ENCODE measurements at places on chromosomes 1 and 21.

GRCh38 chr21:28356422-28356821 lies 636.3 kb downstream of the LTN1 start:
- DNase-seq = no peak

GRCh38 chr1:58249737-58250586 lies 296.6 kb downstream of the OMA1 start:
- DNase-seq = no peak

GRCh38 chr1:37325010-37325409 lies 149.4 kb upstream of the ZC3H12A start:
- DNase-seq = no peak

DNA sequence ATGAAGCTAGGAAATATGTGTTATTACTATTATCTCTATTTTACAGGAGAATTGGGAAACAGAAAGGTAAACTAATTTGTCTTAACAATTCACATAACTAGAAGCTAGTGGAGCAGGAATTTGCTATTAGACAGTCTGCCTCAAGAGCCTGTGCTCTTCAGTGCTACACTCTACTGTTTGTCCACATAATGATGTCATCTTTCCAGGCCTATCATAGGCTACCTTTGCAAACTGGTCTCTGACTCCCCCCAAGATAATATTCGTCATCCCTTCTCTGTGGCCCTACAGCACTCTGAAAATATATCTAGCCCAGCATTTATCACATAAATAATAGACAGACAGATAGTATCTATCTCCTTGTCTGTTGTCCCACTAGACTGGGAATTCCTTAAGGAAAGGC lies 34.1 kb downstream of the TRIT1 start:
- DNase-seq = no peak

- DNase-seq = no peak
Measured at GRCh38 chr1:91687452-91687851, 186.8 kb downstream of the CDC7 start.

DNA sequence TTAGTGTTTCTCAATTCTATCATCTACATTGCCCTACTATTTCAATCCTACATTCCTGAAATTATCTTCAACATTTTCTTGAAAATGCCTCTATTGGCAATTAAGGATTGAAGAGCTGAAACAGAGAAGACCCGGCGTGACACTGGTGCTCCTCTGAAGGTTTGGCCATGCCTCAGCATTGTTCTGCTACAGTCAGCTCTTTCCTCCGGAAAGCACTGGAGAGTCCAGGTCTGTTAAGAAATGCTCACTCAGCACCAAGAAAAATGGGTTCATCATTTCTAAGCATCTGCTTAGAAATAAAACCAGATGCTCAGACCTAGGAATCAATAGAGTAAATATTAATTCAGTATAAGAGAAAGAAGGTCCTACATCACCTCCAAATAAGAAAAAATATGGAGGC lies 58.8 kb downstream of the WARS2 start:
- no peak for DNase-seq

DNA sequence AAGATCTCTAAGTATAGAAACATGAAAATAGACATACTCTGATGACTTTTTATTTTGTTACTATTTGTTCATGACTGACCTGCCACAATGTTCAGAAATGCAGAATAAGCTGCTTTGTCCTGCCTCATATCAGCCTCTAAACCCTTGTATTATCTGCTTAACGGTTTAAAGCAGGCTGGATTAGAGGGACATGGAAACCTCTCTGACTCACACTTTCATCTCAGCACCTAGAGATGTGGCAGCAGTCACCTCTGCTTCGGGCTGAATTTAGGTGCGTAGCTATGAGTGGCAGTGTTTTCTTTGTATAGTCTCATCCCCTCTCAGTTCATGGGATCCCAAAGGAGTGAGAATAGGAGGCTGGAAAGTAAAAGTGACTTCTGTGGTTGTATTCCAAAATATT lies 255.4 kb downstream of the RGS7 start:
- no peak for DNase-seq

- no peak for DNase-seq
Measured at GRCh38 chr1:117928881-117929342, 509 bp downstream of the GDAP2 start.

- DNase-seq = no peak
Measured at GRCh38 chr1:36160388-36160948, 4.5 kb downstream of the MAP7D1 start.

GRCh38 chr21:28207436-28208173 lies 785.1 kb downstream of the LTN1 start:
- DNase-seq = no peak

- no peak for DNase-seq
Measured at GRCh38 chr1:177281901-177282300, 111.1 kb downstream of the BRINP2 start.

DNA sequence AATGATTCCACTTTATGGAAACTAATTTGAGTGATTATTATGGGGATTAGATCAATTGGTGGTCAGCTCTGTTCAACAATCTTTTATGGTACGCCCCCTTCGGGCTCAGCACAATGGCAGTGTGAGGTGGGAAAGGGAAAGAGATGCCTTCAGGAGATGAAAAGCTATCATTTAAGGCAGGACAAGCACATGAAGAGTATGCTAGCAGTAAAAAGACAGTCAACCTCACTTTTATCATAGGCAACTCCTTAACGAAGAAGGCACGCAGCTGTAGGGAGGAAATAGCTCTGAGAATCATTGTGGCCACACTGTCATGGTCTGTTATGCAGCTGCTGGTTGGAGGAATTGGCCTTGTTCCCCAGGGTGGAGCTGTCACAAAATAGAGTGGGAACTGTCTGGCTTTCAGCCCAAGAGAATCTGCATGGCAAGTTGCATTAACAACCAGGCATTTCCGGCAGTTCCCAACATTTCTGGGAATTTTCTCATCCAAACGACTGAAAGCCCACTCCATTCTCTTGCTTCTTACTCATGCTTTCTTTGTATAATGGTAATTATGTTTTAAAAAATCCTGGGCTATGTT lies 54.4 kb upstream of the BCL10 start:
- DNase-seq = no peak

- DNase-seq = no peak
Measured at GRCh38 chr1:87437663-87438295, 109.1 kb downstream of the LMO4 start.

DNA sequence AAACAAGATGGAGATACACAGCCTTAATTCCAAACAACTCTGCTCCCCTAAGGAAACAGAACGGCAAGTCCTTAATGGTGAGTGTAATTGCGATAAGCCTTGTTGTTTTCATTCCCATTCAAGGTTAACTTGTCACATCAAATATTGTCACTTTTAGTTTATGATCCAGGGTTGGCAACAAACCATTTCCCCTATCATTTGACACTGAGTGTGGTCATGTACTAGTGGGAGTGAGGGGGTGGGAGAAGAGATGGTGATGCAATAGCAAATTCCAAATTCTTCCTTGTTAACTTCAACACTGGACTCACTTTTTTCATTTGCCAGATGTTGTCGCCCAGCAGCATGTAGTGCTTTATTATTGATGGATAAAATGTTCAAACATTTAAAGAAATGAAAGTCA lies 140.4 kb downstream of the ZNF326 start:
- no peak for DNase-seq

DNA sequence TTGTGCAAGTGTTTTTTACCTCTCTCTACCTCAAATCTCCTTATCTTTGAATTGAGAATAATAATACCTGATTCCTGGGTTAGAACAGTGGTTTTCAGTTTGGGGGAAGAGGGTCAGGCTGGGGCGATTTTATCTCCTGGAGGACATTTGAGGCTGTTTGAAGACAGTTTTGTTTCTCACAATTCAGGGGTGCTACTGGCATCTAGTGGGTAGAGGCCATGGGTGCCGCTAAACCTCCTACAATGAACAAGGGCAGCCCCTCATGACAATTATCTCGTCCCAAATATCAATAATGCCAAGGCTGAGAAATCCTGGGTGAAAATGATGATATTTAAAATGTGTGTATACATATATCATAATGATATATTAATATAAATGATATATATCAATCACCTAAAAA lies 139.1 kb upstream of the USH2A start:
- DNase-seq = no peak

GRCh38 chr1:32216566-32216965 lies 5.6 kb downstream of the TMEM234 start:
- no peak for DNase-seq

GRCh38 chr21:34595457-34595856 lies 19.5 kb downstream of the RCAN1 start:
- no peak for DNase-seq

DNA sequence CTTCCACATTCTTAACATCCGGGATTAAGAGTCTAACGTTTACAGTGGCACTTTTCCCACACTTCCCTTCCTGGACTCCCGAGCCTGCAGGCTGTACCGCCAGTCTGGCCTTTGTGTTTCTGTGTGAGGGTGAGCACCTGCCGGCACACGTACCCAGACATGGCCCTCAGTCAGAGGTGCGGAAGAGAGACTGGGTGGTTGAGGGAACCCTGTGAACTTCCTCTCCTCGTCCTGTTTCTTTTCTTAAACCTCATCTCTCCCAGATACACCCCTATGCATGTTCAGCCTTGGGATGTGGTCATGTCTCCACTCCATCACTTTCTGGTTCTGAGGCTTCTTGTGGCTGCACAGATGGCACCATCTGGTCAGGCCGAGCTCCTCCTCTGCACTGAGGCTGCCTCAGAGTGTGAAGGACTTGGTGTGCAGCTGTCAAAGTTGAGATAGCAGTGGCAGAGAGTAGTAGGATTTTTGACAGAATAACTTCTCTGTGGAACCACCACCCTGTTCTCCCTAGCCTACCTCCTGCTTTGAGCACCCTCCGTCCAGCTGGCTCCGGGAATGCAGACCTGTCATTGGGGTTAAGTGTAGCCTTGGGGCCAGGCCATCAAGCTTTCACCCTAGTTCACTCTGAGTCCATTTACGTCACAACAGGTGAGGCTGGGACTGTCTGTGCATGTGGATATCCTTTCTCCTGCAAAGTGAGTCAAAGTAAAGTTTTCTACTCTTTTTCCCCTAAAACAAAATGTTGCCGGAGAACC lies 31.4 kb downstream of the VASH2 start:
- no peak for DNase-seq

DNA sequence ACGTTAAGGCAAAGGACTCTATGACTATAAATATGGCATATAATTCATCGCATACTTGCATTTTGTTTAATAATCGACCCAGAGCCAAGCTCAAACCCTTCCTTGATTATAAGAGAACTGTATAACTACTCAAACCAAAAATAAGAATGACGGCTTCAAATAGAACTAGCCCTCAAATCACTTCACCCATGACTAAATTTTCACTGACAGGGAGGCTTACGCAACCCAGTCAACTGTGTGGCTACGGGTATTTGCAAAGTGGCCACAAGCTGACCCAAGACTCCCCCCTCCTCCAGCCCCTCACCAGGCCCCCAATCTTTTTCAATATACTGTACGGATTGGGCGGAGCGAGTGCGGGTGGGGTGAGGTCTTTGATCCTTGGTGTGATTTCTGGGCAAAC lies 268.3 kb downstream of the ASTN1 start:
- no peak for DNase-seq

GRCh38 chr1:18480315-18481189 lies at the start of gene KLHDC7A:
Gene KLHDC7A, plus strand, starts transcription at chr1:18480930. Its CDS starts 52 bp downstream, at chr1:18480982.
- DNase-seq = no peak

DNA sequence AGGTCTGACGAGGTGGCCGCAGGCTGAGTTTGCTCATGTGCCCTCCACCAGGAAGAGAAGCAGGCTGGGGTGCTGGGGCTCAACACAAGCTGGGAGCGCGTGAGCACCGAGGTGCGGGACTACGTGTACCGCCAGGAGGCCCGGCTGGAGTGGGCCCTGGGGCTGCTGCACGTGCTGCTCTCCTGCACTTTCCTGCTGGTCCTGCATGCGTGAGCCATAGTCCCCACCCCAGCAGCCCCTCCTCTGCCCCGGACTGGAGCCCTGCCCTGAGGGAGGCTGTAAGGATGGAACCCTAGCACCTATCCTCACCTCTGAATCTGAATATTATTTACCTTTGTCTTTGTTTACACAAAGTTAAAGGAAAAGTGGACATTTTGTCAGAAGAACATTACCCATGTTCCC lies 7.8 kb upstream of the ADAM15 start:
- no peak for DNase-seq

- DNase-seq = no peak
Measured at GRCh38 chr1:36834586-36834985, 199.7 kb downstream of the GRIK3 start.

GRCh38 chr1:60402816-60403215 lies 329.2 kb upstream of the C1orf87 start:
- DNase-seq = no peak

DNA sequence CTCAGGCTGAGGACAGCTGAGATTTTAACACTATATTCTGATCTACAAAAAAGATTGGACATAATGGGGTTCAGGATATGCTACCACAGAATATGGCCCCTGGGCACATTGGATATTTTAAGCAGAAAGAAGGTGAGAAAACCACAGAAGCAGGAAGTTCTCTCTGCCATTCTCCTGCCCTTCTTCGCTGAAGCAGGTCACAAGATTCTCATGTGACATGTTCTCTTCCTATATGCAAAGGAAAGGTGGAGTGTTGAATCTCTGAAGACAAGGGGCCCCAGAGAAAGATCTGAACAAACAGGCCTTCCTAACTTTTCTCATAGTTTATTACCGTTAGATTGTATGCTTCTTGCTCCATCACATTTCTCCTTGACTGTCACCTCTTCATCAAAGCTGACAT lies 285.7 kb downstream of the S1PR1 start:
- DNase-seq = no peak

DNA sequence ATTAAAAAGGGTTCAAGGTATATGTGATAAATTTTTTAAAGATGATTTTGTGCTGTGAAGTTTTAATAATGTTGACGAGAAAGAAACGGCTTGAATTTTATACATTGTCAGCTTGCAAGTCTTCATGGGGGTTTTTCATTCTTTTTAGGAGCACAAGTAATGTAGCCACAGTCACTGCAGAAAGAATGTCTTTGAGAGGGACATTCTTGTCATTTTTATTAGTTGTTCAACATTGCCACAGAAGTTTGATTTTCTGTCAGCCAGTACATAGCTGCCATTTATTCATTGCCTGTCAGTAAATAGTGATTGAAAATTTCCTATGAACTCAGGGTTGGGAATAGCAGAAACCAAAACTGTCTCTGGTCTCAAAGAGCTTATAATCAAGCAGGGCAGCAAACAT lies 156.3 kb downstream of the DHRS3 start:
- no peak for DNase-seq

- no peak for DNase-seq
Measured at GRCh38 chr1:81517987-81518386, 282.7 kb upstream of the ADGRL2 start.

GRCh38 chr1:89822109-89822962 lies 1.5 kb downstream of the LRRC8D start:
- no peak for DNase-seq

- DNase-seq = no peak
Measured at GRCh38 chr1:235511470-235512240, 7.4 kb upstream of the B3GALNT2 start.

DNA sequence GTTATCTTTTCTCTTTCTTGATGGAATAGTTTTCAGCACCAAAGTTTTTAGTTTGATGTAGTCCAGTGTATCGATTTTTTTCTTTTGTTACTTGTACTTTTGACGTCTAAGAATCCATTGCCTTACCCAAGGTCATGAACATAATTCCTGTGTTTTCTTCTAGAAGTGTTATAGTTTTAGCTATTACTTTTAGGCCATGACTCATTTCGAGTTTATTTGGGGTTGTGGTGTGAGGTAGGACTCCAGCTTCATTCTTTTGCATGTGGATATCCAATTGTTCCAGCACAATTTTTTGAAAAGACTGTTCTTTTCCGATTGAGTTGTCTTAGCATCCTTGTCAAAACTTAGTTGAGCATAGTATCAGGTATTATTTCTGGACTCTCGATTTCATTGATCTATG lies 79.4 kb upstream of the SELENON start:
- no peak for DNase-seq
